ENCODE measurements at places on chromosomes 2 and 18.

DNA sequence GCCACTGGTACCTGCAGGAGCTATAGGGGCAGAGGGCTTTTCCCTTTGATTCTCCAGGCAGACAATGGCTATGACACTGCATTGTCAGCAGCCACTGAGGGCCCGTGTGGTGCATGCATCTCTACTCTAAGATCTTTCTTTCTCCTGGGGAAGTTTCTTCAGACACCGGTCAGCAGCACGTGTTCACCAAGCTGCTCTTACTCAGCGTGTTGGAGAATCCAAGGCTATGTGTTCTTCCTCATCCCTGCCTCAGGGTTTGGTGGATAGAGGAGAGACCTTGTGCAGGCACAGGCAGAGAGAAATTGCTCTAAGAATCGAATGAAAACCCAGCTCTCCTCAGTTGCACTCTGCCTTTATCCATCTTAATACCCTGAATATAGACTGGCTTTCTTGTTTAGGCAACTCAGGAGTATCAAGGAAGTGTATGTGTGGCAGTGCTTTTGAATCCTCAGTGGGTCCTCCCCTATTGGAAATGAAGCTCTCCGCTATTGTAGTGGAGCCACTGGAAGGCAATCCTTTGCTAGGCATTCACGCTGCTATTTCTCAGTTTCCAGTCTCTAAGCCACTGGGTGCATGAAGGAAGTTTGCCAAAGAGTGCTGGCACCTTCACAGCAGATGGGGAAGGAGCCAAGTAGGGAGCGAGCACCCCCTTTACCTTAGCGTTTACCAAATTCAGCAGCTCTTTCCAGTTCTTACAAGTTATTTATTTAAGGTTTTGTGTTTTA, 86.9 kb upstream of the EML6 start:
- no peak for DNase-seq

DNA sequence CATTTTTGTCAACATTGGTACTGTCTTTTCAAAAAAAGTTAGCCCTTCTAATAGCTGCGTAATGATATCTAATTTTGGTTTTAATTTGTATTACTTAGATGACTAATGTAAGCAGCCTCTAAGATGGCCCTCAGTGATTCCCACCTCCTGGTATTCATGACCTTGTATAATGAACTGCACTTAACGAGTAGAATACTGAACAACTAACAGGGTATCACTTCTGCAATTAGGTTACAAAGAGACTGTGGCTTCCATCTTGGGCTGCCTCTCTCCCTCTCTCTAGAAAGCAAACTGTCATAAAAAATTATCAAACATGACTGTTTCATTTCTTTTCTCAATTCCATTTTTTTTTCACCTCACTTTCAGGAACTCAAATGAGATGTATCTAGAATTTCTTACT, 120.9 kb downstream of the RNF152 start:
- DNase-seq = no peak

DNA sequence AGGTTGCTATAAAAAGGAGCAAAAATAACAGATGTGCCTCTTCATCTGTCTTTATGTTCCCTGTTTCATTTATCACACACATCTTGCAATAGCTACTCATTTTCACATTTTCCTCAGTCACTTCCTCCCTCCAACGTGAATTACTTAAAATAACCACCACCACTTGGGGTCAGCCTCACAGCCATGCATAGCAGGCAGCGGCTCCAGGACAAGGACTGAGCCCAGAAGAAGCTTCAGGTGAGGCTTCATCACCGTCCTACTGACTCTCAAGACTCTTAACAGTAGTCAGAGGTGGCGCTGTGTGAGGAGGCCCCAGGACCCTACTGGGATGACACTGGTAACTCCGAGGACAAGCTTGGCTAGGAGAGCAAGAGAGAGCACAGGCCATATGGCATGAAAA, 15.5 kb upstream of the ST8SIA5 start:
- DNase-seq = no peak

GRCh38 chr2:62216616-62217015, 20.7 kb downstream of the B3GNT2 start:
- no peak for DNase-seq

DNA sequence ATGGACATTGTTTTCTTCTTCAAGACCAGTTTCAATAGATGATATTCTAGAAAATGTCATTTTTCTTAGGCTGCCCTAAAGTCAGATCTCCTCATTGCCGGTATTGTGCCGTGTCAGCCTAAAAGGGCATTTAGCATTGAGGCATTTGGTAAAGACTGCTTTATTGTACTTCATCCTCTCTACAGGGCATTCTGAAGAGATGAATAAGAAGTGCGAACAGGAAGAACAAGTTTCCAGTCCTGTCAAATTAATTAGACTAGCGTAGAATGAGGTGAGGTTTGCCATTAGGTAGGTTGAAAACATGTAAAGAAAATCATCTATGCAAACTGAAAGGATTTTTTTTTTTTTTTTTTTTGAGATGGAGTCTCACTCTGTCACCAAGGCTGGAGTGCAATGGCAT, 60.6 kb downstream of the ETAA1 start:
- DNase-seq = no peak

- DNase-seq = no peak
These were observed 9.9 kb downstream of the FHL2 start for GRCh38 chr2:105388971-105389381.

GRCh38 chr2:216113572-216113971, 4.4 kb downstream of the XRCC5 start:
- DNase-seq = no peak
